ENCODE measurements at places on chromosomes 3 and 15.

DNA sequence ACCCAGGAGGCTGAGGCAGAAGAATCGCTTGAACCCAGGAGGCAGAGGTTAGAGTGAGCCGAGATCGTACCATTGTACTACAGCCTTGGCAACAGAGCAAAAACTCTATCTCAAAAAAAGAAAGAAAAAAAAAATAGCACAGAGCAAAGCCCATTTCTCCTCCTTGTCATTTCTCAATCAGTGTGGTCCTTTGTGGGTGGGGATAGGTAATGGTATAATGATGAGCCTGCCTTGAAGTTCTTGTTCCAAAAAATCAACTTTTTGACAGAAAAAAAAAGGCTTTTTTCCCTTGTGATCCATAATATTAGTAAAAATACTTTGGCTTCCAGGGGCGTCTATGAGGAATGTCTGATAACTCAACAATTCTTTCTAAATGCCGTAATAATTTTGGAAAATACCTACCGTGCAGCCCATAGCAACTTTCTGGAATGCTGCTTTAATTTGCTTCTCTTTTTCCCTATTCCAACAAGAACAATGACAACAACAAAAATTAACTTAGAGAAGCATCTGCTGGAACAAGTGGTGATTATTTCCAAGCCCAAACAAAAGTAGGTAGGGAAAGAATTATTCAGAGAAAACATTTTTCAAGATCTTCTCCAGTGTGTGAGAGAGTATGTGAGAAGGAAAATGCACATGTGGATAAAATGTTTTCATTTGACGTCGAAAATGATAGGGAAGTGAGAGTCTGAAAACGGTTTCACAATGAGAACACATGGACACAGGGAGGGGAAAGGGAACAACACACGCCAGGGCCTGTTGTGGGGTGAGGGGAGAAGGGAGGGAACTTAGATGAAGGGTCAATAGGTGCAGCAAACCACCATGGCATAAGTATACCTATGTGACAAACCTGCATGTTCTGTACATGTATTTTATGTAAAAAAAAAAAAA, 337.8 kb downstream of the RBMS3 start:
- DNase-seq: no peak

GRCh38 chr15:57878573-57878972, 172.1 kb downstream of the POLR2M start:
- DNase-seq: no peak

GRCh38 chr3:129567176-129567705, 24.3 kb downstream of the H1-8 start:
- DNase-seq: no peak

GRCh38 chr3:29922992-29923746, 642.3 kb downstream of the RBMS3 start:
- no peak for DNase-seq

DNA sequence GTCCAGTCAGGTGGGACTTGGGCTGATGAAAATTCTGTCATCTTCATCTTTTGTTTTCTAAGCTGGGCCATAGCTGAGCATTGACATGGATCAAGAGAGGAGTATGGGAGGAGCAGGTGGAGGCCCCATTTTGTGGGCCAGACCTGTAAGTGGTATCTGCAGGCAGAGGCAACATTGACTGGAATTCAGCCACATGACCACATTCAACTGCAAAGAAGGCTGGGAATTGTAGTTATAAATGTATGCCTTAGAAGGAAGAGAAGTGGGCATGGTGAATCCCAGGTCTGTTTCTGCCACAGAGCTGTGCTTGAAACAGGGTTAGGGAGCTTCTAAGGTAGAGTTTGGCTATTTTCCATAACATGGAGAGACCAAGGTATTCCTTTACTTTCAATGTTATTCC, 11.4 kb downstream of the KCNAB1 start:
- DNase-seq: no peak

- no peak for DNase-seq
These were observed 59.4 kb downstream of the SLC6A6 start for GRCh38 chr3:14461748-14462324.

GRCh38 chr3:132210476-132211346, 106.5 kb upstream of the ACP3 start:
- no peak for DNase-seq

DNA sequence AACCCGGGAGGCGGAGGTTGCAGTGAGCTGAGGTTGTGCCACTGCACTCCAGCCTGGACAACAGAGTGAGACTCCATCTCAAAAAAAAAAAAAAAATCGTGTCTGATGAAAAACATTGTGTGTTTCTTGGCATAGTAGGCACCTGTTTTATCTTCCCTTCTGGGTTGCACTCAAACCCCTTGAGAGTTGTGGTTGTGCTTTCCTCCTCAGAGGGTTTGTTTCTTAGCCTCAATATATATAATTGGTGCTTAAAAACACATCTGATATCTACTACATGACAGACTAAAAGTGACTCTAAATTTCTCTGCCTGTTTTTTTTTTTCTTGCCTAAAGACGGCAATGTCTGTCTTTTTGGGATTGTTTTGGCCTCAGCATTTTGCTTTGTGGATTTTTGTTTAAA, 7.6 kb downstream of the NR1D2 start:
- DNase-seq: no peak

DNA sequence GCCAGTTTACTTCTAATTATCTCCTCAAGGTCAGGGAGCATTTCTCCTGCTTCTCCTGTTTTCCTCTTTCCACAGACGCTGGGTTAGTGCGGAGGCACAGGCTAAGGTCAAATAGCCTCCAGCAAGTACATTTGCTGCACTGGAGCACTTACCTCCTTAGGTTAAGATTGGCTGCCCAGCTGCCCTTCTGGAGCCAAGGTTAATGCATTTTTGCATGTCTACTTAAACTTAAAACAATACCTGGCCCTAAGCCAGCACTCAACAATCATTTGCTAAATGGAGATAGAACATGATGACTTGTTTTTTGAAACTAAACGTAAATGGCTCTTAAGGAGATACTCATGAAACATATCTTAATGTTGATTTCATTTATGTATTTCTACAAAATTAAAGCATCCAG, 83.5 kb downstream of the SSR3 start:
- no peak for DNase-seq

All from activated CD8-positive, alpha-beta memory T cell treated with anti-CD3 and anti-CD28 coated beads for 48 hours (primary cell).